ENCODE measurements at places on chromosomes 12 and 14.

- DNase-seq: no peak
These were observed 415.9 kb downstream of the BCL11B start for GRCh38 chr14:98855926-98856715.

DNA sequence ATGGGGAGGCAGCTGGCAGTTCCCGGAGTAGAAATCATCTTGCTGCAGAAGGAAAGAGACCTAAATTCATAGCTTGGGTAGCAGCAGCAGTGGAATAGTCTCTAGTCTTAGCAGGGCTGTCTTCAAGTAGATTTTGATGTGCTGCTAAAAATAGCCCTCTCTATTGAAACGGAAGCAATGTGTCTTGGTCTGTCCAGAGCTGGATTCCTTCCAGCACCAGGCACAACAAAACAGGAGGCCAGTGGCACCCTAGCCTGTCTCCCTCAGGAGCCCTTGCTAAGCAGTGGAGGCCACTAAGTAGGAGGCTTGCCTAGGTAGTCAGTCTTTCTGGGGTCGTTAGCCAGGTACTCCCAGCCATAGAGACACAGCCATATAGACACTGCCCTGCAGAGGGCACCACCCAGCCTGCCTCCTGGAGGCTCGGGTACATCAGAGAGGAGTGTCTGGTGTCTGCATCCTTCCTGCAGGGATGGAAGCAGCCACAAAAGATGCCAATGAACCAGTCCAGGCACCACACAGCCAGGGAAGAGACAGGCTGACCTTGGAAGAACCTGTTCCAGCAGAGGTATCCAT lies 97.5 kb downstream of the CRACR2A start:
- DNase-seq: no peak

DNA sequence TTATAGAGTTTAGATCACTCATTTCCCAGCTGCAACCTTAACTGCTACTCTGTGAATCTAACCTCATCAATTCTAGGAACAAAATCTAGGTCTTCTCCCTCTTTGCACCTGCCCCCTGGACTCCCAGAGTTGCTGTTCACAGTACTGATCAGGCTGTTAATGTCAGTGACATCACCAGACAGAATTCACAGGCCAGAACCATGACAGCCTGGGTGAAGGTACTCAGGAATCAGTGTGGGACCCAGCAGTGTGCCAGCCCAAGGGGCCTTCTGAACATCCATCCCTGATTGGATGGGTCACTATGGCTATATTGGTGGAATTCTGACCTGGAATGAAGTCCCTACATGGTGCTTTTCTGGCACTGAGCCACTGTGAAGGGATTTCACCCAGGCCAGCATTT lies 72.8 kb downstream of the CLMN start:
- no peak for DNase-seq

- peak; percentile 17 for DNase-seq
These were observed 200.5 kb downstream of the GXYLT1 start for GRCh38 chr12:41944216-41944615.

DNA sequence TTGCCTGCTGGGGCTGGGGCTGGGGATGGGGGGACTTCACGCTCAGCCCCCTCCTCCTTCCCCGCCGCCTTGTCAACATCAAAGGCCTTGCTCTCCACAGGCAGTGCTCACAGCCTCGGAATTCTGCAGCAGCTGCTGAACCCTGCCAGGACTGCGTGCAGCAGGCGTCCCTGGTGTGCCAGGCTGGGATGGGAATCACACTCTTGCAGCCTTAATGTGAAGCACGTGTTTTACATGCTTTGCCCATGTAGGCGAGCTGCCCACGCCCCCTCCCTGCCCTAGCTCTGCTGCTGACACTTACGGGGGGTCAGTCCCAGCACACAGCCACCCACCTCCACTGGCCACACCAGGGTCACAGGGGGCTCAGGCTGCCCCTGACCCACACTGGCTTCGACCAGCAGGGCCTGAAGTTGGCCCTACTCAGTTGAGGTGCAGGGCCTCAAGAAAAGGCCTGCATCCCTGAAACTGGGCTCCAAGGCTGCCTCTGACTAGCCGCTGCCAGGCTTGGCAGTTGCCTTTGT lies 276.2 kb upstream of the RTL1 start:
- no peak for DNase-seq

DNA sequence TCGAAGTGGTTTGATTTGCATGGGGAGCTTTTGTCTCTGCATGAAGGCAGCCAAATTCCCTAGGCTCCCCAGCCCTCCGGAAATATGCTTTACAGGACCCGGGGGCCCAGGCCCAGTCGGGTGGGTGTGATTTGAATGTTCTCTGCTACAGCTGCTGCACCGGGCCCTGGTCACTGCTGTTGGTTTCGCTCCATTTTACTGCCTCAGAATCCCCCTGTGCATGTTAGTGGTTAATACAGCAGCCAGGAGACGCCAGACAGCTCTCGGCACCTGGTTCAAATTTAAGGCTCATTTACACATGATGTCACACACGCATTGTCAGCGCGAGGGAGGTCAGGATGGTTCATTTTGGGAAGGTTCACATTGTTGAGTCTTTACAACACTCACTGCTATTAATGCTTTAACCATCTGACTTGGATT lies 99.6 kb downstream of the SLC38A6 start:
- DNase-seq: peak; percentile 93

GRCh38 chr14:71141701-71142374 lies 234.6 kb downstream of the PCNX1 start:
- DNase-seq: no peak

- no peak for DNase-seq
These were observed 590.5 kb upstream of the ATP2B1 start for GRCh38 chr12:90299121-90299520.

DNA sequence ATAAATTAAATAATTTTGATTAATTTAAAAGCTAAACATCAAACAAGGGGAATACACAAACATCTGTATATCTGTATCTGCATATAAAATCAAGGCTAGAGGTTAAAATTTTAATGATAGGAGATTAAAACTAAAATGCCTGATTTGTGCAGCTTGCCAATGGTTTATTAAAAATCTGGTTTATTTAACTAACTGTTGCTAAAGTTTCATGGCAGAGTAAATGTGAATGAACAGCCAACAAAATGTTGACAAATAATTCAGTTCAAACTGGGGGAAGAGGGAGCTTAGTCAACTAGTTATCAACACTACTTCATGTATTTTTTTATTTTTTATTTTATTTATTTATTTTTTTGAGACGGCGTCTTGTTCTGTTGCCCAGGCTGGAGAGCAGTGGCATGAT lies 43.0 kb downstream of the BTG1 start:
- DNase-seq: no peak

- DNase-seq: no peak
These were observed 77.0 kb upstream of the OVCH1 start for GRCh38 chr12:29574500-29574899.

GRCh38 chr12:97595426-97595831 lies 132.8 kb downstream of the RMST start:
- DNase-seq: no peak

- DNase-seq: no peak
These were observed 3.2 kb upstream of the RPS29 start for GRCh38 chr14:49589387-49589786.

- no peak for DNase-seq
These were observed 4.6 kb downstream of the ZNF384 start for GRCh38 chr12:6684609-6685008.

DNA sequence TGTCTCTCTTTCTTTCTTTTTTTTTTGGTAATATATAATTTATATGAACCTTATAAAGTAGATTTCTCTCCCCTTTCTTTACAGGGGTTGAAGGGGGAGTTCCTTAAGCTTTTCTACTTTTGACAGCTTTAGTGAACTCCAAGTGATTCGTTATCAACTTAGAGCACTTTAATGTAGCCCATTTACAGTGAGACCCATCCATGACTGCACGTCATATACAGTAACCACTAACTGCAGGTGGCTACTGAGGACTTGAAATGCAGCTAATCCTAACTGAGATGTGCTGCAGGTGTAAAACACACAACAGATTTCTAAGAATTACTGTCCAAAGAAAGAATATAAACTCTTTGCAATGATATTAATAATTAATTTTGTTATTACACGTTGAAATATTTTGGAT lies 582 bp downstream of the LRRIQ1 start:
- DNase-seq: no peak

DNA sequence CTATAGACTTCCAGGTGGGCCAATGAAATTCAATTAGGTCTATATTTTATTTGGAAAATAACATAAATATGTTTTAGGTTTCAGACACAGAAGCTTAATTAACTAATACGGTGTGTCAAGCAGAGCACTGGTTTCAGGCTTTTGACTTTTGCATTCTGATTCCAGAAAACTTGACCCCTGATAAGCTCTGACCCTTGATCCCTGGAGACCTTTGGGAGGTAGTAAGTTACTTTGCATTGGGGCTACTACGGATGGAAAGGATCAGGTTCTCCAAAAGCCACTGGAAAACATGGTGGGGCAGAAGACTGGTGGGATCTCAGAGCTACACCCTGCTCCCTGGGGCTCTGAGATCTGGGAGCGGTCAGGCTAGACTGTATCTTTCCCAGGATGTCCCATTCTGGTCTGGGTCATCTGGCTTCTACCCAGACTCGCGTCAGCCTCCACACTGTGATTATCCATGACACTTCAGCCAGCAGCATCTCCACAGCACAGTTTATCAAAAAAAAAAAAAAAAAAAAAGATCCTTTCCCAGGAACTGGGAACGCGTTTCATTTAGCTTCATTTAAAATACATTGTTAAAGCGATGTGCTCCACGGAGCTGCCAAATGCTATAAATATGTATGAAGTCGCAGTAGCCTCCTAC lies 17.8 kb upstream of the EMP1 start:
- no peak for DNase-seq

DNA sequence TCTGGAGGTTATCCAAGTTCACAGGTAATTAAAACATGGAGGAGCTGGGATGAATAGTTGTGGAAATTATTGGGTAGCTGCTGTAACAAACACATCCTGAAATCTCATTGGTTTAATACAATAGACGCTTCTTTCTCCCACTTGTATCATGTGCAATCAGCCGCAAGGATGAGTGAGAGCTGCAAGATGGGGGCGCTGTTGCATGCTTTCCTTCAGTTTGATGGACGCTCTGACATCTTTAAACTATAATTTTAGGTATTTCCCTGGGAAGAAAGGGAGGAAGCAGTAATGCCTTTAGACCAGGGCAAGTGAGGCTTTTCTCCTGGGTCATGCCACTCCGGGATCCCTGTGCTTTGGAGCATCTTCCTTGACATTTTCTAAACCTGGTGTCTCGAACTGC lies 178.7 kb downstream of the PAWR start:
- no peak for DNase-seq

DNA sequence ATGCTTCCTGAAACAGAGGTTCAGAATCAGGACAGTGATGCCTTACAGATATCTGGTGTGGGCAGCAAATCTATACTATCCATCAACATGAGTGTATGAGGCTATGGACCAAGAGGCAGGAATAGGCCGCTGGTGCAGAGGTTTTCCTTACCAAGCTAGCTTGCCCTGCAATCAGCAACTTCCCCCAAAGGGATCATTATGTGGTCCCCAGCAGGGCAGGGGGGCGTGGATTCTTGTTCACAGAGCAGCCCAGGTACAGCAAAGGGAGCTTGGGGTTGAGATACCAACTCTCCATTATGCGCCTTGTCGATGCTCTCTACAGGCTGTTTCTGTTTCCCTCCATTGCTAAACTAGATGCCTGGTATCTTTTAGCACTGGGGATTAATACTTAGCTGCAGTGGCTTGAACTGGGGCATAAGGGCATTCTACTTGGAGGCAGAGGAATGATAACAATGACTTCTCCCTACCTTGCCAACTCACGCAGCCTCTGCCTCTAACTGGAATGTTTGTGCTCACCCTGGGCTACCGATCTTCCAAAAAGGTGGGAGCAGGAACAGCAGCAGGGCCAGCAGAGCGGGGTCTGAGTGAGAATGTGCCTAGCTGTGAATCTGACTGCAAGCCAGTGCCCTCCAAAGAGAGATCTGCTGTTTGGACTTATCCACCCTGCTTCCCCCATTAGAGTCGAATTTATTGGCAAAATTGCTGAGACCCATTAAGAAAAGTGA lies 10.3 kb upstream of the KRT1 start:
- no peak for DNase-seq

- no peak for DNase-seq
These were observed 37.6 kb downstream of the DEGS2 start for GRCh38 chr14:100121643-100122480.

DNA sequence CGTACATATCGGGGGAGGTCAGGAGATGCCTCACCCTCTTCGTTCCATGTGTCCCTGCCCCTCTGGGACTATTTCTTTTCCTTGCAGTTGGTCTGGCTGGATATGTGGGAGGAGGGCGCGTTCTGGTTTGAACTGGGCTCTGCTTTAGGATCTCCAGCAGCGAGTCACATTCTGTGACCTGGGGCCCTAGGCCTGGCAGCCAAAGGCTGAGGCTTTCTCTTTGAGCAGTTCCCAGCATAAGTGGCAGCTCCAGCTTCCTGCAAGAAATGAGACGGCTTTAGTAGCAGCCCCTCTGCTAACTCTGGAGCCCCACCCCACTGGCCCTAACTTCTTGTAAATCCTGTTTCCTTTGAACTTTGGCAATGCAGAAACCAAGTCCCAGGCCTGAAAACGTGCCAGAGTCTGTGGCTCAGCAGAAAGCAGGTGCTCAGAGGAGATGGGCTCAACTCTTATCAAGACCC lies 274.8 kb downstream of the DPF3 start:
- no peak for DNase-seq

DNA sequence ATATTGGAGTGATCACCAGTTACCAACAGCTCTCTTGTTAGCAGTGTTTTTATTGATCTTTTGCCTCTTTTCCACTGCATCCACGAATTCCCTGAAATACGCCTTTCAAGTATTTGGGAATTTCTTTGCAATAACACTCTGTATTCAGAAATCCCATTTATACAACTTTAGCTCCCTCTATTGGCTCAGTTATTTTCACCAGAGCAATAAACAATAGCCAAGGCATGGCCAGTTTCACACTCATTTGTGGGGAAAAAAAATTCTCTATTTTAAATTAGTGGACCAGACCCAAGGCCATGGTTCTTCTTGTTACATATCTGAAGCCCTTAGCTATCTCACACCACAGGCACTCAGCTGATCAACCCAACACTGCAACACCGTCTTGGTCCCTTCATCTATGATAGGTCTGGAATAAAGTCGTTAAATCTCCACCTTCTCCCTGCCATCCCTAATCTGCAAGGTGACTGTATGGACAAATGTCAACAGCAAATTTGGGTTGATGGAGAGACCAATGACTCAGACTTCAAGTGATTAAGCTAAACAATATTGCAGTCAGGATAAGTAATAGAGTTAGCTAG lies 92.4 kb upstream of the TMEM260 start:
- no peak for DNase-seq

GRCh38 chr14:76772300-76773187 lies 11.3 kb downstream of the VASH1 start:
- DNase-seq: no peak

GRCh38 chr14:56247495-56248200 lies 129.4 kb downstream of the PELI2 start:
- no peak for DNase-seq

DNA sequence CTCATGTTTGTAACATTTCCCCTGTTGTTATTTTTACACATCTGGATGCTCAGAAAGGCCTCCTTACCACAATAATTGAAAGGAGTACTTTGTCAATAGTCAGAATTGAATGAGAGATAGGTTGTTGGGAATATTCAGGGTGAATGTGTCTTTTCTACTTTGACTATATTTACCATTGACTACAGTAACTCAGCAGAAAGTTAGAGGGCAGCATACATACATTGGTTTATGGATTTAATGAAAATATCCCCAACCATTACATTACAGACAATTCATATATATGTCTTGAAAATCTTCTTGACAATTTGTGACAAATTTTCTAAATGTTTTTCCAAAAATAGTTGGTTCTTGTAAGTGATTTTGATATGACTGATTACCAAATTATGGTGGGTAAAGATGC lies 97.7 kb downstream of the NTS start:
- no peak for DNase-seq

- no peak for DNase-seq
These were observed 89.2 kb upstream of the TMEM260 start for GRCh38 chr14:56490379-56490778.

- DNase-seq: no peak
These were observed 80.0 kb downstream of the NTF3 start for GRCh38 chr12:5511644-5512600.
